ENCODE measurements at places on chromosomes 1 and 21.

DNA sequence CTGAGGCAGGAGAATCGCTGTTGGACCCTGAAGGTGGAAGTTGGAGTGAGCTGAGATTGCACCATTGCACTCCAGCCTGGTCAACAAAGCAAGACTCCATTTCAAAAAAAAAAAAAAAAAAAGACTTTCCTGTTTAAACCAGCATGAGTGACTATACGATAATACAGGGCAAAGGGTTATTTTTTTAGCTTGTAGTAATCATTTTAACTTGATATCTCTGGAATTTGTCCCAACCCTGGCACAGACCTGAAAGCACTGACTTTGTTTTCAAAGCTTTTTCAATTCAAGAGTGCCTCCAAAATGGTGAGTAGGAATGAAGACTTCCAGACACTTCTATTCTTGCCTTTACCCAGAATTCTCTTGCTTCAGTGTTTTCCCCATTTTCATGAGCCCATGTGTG lies 4.4 kb upstream of the TMCO2 start:
- no peak for DNase-seq

DNA sequence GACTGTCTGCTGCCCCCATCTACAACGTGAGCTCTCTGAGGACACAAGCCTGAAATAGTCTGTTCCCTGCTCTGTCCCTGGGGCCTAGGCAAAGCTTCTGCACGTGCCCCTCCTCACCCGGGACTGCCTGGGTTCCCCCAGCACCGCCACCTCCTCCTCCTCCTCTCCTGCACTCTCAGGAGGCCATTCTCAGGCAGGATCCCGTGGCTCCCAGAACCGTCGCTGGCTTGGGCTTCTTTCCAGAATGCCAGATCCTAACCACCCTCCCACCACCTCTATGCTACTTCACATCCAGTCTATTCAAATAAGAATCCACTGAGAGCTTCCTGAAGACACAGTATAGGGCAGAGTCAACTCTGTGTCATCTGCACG lies 11.2 kb downstream of the NPHP4 start:
- DNase-seq, result no peak

GRCh38 chr1:169133801-169134502 lies 27.5 kb downstream of the ATP1B1 start:
- DNase-seq, result no peak

DNA sequence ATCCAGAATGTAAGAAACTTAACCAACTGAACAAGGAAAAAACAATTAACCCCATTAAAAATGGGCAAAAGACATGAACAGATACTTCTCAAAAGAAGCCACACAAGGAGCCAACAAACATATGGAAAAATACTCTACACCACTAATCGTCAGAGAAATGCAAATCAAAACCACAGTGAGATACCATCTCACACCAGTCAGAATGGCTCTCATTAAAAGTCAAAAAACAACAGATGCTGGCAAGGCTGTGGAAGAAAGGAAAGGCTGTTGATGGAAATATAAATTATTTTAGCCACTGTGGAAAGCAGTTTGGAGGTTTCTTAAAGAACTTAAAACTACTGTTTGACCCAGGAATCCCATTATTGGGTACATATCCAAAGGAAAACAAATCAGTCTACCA lies 51.2 kb downstream of the RGS4 start:
- no peak for DNase-seq

GRCh38 chr1:159935719-159936272 lies 9.6 kb downstream of the IGSF9 start:
- DNase-seq, result no peak

DNA sequence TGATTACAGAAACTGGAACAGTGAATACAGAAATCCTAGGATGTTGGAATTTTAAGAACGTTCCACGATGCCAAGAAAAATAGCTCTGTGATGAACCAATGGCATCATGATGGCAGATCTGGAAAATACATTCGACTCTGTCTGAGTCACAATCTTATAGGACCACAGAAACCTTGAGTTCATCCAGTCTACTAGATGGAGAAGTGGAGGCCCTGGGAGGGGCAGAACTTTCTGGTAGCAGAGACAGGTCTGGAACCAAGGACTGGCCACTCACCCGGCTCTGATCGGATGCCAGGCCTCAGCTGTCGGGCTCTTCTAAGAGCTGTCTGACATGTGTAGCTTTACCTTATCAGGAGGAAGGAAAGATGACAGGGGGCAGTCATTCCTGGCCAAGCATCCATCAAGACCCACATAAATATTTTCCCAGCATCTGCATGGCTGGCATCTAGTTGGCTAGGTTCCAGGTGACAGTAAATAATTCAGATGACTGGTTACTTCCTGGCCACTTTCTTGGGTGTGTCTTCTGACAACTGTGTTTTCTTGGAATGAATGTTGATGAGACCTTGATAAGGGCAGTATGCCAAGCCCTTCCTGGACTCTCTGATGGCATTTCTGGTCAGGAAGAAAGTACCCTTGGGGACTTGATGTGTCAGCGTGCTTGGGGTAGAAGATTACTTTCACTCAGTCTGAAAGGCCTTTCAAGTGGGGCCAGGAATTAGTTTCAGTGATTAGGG lies 72.6 kb upstream of the TRABD2B start:
- DNase-seq, result no peak

DNA sequence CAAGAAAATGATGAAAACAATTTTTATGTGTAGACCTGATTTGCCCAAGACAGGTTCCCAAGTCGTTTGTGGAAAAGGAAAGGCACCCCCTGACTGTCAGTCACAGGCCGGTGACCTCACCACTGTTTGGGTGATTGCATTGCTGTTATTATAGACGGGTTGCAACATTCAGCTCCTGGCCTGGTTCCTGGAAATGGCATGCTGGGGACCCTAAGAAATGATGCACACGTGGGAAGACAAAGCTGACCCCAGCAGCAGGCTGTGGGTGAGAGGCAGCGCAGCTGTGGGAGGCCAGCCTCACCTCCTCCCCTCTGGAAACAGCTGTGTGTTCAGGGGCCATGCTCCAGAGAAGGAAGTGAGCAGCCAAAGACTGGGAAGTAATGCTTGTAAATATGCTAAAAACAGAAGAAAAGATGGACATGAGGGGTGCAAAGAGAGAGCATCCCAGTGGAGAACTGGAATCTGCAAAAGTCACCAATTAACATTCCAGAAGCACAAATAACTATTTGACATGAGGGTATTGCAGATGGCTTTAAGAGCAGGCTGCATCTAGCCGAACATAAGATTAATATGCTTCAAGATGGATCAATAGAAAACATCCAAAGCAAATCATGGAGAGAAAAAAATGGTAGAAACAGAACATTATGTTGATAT lies 23.4 kb upstream of the ABCG1 start:
- DNase-seq, result no peak

DNA sequence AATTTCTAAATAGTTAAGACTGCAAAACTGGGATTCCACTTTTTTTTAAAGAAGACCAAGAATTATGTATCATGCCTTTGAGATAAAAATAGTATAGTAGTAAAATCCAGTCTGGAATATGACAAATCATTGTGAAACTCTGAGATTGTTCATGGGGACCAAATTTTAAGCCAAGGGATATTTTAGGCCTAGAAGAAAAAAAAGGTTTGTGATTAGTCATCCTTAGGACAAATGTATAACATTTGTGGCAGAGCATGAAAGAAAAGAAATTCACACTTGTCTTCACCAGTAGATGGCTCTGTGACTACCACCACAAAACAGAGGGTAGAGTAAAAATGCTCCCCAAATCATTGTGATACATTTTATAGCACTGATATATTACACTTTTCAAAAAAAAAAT lies 226.1 kb downstream of the KCTD3 start:
- no peak for DNase-seq

- no peak for DNase-seq
Observed at GRCh38 chr21:29335720-29336119, 37.0 kb downstream of the BACH1 start.

DNA sequence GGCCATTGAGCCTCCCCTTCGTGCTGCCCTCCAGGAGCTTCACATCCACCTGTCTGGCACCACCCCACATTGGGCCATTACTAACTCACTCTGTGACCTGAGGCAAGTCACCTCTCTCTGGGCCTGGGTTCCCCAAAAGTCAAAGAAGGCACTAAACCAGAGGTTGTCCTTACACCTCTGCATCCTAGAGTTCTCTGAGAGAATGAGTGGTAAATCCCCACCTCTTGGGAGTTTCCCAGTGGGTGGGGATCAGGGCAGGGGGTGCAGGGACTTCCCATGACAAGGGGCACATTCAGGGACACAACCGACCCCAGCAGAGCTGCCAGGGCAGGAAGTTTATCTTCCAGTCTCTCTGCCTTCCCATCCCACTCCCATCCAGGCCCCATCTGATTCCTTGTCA lies 99.7 kb downstream of the EPHB2 start:
- no peak for DNase-seq

GRCh38 chr1:67001682-67002425 lies 52.1 kb downstream of the SLC35D1 start:
- no peak for DNase-seq

- no peak for DNase-seq
Observed at GRCh38 chr1:205582046-205582445, 49.8 kb downstream of the ELK4 start.

DNA sequence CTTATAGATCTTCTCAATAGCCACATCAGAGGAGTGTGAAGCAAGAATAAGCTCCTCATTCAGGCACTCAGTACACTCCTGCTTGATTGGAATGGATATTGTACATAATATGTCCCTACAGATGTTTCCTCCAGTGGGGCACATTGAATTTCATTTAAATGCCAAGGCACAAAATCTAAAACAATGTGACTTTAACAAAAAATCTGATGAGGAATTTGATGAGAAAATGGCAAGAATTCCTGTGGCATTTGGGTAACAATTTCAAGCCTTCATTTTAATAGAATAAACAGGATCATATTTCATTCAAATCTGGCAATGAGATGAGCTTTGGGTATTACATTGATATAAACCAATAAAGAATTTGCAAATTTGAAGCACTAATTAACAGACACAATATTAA lies 307.7 kb upstream of the PKN2 start:
- no peak for DNase-seq

Measured in GM12892 (cell line).